Tongue (tissue), 3 donors: ENCODE measurements at places on chromosomes 16 and 17. TPM values are rescaled to one million over a fixed set of nuclear protein-coding genes. Genes with fewer than 3 reads are reported as not detected.

GRCh38 chr16:8905795-8906591 is 23.8 kb downstream of the LITAFD start:
- no peak for DNase-seq

DNA sequence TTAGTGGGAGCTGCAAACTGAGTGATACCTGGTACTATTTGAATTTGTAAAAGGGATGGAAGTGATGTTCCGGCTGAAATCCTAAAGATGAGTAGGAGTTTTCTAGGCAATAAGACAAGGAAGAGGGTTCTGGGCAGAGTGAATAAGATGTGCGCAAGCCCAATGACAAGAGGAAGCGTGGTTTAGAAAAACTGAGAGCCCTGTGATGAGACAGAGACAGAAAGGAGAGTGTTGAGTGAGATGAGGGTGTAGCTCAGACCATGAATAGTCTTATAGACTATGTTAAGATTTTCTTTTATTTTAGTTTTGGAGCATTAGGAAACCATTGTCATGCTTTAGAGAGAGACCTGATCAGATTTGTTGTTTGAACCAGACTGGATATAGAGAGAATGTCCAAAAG is 50.2 kb downstream of the COX10 start:
- no peak for DNase-seq

The KCNJ16 gene
- 0.21 TPM for total RNA-seq

- DNase-seq: no peak
These were observed 8.9 kb downstream of the CBX4 start for GRCh38 chr17:79830303-79830702.

The XYLT1 gene
- total RNA-seq: 14.5 TPM

The BCL6B gene
- total RNA-seq: 14.9 TPM

GRCh38 chr16:17339764-17340541 is 130.8 kb downstream of the XYLT1 start:
- DNase-seq: peak; percentile 69

- no peak for DNase-seq
These were observed 3.9 kb upstream of the KCNG4 start for GRCh38 chr16:84243732-84244131.

The OXLD1 gene
- 6.3 TPM for total RNA-seq

- DNase-seq: no peak
These were observed 8.1 kb downstream of the CPNE2 start for GRCh38 chr16:57100445-57100844.

- no peak for DNase-seq
These were observed 17.9 kb upstream of the UBE2I start for GRCh38 chr16:1291576-1291974.

GRCh38 chr16:70512456-70512855 is 10.9 kb downstream of the COG4 start:
- no peak for DNase-seq

- peak; percentile 46 for DNase-seq
These were observed 7.4 kb downstream of the ACD start for GRCh38 chr16:67652578-67653127.

DNA sequence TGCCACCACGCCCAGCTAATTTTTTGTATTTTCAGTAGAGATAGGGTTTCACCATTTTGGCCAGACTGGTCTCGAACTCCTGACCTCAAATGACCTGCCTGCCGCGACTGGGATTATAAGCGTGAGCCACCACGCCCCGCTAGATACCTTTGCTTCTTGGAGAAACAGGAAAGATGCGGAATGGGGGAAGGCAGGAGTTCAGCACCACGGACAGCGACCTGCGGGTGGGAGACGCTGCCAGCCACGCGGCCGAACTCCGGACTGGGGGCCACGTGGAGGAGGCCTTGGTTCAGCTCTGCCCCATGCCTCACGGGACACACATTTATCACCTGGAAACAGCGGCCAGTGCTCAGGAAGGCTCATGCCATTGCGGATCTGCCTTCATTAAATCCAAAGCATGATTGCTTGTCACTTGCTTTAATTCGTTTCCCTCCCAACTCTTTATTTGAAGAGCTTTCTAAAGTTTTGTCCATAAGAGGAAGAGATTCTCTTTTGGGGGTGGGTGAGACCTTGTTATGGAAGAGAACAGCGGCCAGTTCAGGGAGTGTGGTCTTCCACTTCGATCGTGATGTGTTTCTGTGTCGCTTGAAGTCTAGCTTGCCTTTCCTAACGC is 219.9 kb downstream of the ENGASE start:
- DNase-seq: peak; percentile 90

DNA sequence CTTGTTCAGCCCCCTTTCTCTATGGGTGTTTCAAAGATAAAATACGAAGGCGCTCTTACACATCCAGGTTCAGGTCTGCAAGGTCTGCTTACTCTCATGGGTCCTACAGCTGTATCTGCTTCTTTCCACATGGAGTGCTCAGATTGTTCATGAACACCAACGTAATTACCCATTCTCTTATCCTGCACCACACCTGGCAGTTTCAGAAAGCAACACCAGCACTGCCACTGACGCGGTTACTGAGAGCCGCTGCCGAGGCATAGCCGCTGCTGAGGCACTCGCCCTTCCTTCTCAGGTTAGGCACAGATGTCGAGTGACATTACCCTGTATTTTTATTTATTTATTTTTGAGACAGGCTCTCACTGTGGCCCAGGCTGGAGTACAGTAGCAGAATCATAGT is 147.1 kb downstream of the RPTOR start:
- DNase-seq: no peak

DNA sequence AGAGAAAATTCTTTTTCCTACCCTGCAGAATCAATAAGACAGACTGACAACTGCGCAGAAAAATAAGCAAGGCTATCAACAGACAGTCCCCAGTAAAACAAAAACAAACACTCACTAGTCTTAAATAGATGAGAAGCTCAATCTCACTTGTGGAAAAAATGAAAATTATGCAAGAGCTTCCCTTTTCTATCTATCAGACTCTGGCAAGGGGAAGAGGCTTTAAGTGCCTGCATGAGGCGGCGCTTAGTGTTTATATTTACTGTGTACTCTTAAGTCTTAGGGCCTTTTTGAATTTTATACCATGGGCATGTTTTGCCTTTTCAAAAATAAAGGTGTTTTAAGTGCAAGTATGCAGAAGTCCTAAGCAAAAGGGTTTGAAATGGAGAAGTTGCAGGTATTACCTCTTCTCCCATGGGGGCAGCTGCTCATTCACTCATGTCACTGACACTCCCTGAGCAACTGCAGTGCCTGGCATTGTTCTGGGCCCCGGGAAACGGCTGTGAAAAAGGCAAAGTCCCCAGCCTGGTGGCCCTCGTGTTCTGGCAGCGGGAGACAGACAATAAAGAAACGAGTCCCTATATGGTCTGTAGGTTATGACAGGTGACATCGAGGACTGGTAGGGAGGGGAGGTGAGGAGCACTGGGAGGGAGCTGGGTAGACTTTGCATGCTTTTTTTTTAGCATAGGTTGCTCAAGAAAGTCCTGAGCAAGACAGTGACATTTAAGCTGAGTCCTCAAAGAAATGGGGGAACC is 35.2 kb downstream of the HSBP1 start:
- DNase-seq: peak; percentile 26

The RDM1 gene
- 1.6 TPM for total RNA-seq

GRCh38 chr16:82081264-82081663 is 46.2 kb downstream of the HSD17B2 start:
- no peak for DNase-seq

DNA sequence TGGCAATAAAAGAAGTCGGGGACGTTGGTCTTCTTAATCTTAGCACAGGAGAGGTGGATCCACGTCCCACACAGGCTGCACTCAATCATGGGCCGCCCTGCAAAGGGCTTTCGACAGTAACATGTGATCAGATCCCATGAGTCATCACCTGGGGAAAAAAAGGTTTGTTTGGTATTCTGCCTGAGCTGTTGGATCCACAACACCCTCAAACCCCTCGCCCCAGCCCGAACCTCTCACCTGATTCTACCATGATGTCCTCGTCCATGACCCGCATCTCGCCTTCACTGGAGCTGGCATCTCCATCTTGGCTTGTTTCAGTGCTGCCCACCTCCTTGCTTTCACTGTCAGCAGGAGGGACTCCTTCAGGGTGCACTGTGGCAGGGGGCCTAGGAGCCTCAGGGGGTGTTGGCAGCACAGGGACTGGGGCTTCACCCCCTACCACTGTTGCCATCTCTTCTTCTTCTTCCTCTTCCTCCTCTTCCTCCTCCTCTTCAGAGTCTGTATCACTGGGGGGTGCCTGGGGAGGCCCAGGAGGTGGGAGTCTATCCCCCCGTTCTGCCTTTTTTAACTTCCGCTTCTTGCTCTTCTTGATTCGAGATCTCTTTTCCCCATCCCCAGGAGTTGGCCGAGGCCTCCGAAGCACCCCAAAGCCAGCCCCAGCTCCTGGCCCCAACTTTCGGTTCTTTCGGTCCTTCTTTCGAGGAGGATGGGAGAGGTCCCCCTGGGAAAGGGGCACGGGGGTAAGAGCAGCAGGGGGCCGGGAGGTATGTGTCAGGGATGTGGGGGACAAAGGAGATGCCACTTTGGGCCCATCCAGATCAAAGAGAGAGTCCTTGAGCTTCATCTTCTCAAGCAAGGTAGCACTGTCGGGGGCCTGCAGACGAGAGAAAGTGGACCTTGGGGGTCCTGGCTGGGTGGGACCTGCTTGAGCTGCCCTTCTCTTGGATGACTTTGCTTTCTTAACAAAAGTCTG is 1.7 kb upstream of the DVL2 start:
- no peak for DNase-seq

DNA sequence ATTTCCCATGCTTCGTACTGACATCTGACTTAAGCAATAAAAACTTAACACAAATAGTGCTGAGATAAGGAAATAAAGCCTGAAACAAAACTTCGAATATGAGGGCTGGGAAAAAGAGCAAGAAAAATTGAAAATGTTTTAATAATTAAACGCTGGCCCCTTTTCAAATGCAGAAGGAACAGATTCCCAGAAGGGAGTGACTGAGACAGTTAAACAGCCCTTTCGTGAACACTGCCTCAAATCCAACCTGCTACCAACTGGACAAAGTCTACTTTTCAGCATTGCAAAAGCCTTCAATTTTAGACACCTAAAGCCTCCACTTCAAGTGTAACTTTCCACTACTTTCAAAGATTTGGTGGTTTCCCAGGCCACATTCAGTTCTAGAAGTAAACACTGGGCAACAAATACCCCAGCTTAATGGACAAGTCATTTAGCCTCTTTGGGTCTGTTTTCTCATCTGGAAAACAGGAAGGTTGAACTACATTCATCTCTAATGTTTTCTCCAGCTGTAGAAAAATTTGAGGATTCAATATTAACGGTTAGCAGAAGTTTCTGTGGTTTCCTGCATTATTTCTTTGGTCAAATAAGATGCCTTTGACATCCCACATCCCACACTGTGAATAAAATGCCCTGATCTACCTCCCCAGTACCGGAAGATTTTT is 11.8 kb downstream of the RFFL start:
- DNase-seq: no peak

The ZACN gene
- total RNA-seq: not detected

- DNase-seq: no peak
These were observed 652.5 kb downstream of the HS3ST4 start for GRCh38 chr16:26344240-26344776.

- no peak for DNase-seq
These were observed 3.9 kb upstream of the CDT1 start for GRCh38 chr16:88799569-88800276.

- DNase-seq: no peak
These were observed 34.7 kb upstream of the POLR3E start for GRCh38 chr16:22262460-22262859.

The C17orf78 gene
- not detected for total RNA-seq

DNA sequence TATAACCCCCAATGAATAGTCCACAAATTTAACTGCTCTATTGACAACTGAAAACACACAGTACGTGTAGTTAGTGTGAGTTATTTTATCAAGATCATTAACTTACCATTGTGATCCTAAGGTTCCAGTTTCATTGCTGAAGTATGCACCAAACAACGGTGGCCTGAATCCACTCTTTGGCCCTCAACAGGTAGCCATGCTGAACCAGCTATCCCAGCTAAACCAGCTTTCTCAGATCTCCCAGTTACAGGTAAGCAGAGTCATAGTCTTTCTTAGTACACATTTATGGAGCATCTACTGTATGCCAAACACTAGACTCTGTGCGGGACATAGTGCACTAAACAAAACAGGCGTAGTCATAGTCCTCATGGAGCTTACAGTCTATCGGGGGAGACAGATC is 40.3 kb upstream of the SLC5A11 start:
- DNase-seq: no peak

The SLC2A4 gene
- total RNA-seq: 75.2 TPM

The FNDC8 gene
- total RNA-seq: not detected

GRCh38 chr16:80125677-80126076 is 415.1 kb upstream of the DYNLRB2 start:
- no peak for DNase-seq

DNA sequence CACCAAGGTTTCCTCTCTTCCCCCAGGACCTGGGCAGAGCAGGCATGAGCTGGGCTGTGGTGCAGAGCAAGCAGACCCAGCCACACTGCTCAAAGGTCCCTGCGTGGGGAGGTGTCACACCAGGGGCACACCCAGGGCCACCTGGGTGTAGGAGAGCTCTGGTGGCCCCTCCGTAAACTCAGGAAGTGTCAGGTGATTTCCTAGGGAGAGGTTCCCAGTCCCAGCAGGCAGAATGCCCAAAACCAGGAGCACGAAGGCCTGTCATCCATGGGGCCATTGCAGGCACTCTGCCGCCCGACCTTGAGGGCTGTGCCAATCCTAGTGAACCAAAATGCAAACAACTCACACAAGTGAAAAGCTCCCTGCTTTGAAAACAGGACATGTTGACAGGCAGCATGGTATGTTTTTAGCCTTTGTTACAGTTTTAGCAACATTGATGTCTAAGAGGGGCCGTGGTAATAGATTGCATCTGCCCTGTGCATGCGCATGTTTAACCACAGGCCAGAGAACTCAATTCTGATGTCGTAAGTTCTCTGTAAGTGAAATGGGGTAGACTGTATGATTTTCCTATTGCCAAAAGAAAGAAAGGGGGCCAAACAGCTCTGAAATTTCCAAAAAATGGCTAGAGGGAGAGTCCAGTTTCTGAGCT is 21.3 kb downstream of the CIBAR2 start:
- no peak for DNase-seq

DNA sequence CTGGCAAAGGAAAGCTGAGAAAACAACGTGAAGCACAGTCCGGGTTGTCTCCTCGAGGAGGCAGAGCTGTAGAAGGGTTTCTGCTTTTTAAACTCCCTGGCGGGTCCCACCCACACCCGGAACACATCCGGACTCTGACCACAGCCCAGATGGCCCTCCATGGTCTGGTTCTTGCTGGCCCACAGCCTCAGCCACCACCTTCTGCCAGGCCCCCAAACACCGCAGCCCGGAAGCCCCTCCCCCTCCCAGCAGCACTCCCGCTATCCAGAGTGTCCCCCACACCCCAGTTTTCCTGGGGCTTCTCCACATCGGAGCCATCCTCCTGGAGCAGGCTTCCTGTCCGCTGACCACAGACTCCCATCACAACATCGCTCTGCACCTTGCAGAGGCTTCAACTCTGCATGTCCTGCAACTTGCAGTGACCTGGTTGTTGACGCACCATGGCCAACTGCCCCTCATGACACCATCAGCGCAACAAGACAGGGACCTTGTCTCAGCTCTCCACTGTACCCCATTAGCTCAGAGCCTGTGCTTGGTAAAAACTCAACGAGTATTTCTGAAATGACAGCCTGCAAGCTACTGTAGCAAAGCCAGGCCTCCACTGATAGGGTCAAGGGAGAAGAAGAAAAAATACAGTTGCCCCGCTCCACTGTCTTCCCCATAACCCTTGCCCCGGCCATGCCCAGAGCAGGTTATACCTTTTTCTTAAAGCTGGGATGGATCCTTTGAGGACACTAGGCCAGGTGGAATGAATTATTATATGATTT is 129.8 kb downstream of the C16orf78 start:
- DNase-seq: no peak
